ENCODE measurements at places on chromosomes 2 and 18. TPM values are rescaled to one million over a fixed set of nuclear protein-coding genes. Genes with fewer than 3 reads are reported as not detected.

Gene EDAR
- not detected for polyA plus RNA-seq

Gene ERMN
- 0.19 TPM for polyA plus RNA-seq

Gene KYNU
- polyA plus RNA-seq, result 131 TPM

Gene TNFAIP6
- 1.1 TPM for polyA plus RNA-seq

Gene RSAD2
- polyA plus RNA-seq, result 10.3 TPM

Gene CLHC1
- polyA plus RNA-seq, result 0.86 TPM

Gene MLPH
- not detected for polyA plus RNA-seq

Gene QPCT
- polyA plus RNA-seq, result 54.7 TPM

Gene MEP1B
- not detected for polyA plus RNA-seq

Gene SH3RF3
- polyA plus RNA-seq, result 0.34 TPM

Gene TXNDC2
- 0.36 TPM for polyA plus RNA-seq

Gene CELF4
- not detected for polyA plus RNA-seq

Gene GKN1
- polyA plus RNA-seq, result not detected

Gene COL5A2
- polyA plus RNA-seq, result not detected

Gene CXXC1
- polyA plus RNA-seq, result 33.4 TPM

Gene MTLN
- 13.7 TPM for polyA plus RNA-seq

Gene CHST10
- not detected for polyA plus RNA-seq
